NCI-H2029 treated with DMSO at 0.1 percent for 48 hours (cell line): ENCODE measurements at places on chromosomes 6 and 20.

GRCh38 chr20:43096126-43096930 is 93.4 kb downstream of the PTPRT start:
- no peak for DNase-seq

- DNase-seq, result no peak
Measured at GRCh38 chr20:59385480-59385879, 85.1 kb downstream of the EDN3 start.

DNA sequence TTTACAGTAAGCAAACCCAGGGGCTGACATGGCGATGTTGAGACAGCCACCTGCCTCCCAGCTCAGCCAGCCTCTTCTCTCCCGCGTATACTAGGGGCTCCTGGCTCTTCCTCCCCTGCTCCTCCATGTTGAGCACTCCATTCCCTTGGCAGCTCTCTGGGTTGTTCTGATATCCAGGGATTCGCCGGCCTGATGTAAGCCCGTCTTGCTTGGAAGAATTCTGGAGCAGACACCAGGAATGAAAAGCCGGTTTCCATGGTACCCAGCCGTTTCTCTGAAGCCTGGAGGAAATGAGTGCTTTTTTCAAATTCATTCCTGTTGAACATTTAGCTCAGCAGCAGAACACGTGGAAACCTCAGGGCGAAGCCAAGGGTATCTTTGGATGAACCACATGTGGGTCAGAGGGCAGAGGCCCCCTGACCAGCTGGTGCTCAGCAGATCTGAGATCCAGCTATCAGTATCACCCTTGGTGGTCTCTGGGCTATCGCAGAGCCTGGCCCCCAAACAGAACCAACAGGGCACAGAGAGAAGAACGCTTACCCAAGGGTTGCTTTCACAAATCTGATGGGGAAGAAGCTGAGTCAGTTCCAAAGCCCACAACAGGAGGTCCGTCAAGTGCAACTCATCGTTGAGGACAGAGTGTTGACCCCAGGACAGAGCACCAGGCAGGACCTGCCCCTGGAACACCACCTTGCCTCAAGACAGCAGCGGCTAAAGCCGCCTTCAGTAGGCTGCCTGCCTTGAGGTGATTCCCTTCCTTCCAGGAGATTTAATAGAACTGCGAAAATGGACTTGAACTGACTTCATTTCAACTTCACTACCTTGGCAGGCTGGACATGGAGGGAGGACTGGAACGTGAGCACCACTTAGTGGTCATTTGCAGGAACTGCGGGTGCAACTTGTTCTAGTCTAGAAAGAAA is 96.1 kb upstream of the RIN2 start:
- DNase-seq, result peak; percentile 64

DNA sequence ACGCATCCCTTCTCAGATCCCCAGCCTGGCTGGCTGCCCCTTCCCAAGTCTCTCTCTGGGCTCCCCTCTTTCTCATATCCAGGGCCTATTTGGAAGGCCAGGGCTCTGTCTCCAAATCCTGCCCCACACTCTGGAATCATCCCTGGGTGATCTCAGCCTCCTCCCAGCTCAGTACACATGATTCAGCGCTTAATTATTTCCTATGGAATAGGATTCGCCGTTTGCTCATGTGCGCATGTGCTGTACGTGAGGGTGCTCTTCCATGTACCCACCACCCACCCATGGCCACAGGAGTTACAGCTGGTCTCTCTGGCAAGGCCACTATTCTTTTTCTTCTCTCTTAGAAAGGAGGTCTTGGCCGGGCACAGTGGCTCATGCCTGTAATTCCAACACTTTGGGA is 81.7 kb upstream of the FOXP4 start:
- DNase-seq, result no peak

- DNase-seq, result no peak
Measured at GRCh38 chr6:7136859-7137334, 29.1 kb downstream of the RREB1 start.

GRCh38 chr6:169370666-169371343 is 117.2 kb upstream of the THBS2 start:
- DNase-seq, result no peak

GRCh38 chr20:326645-327185 is 1.4 kb downstream of the SOX12 start:
- no peak for DNase-seq

- no peak for DNase-seq
Measured at GRCh38 chr6:124203101-124203811, 399.6 kb downstream of the NKAIN2 start.

DNA sequence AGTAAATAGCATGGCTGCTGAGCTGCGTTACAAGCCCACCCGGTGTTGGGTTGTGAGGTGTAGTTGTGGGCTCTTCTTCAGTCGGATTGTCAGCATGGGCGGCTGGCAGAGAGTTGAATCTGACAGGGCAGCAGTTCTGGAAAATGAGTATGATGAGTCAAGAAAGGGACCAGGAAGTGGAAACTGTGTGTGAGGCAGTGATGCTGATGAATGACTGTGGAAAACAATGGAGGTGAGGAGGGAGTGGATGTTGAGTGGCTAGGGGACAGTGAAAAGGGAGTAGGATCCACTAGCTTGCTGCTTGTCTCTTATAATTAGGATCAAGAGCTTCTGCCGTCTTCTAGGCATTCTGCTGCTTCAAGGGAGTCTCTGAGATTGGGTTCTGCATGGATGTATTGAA is 154.3 kb downstream of the ESR1 start:
- DNase-seq, result no peak

GRCh38 chr20:52035977-52036376 is 155.6 kb downstream of the ZFP64 start:
- peak; percentile 23 for DNase-seq

DNA sequence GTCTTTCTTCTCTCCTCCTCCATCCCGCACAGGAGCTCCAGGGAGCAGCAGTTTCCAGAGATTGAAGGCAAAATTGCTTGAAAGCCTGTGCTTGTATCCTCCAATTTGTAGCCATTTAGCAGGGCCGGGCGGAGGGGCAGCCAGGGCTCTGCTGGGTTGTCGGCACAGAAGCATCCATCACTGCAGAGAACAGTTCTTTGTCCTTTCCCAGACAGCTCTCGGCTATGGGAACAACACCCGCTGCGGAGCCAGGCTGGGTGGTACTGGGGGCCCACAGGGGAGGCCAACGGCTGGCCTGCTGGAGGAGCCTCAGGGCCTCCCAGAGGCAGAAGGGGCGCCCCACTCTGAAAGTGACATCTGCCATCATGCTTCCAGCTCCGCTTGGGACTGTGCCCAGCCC is 7.8 kb downstream of the HRH3 start:
- DNase-seq, result no peak

- no peak for DNase-seq
Measured at GRCh38 chr20:62583424-62583920, 58.8 kb upstream of the SLCO4A1 start.

- no peak for DNase-seq
Measured at GRCh38 chr6:35370785-35371493, 28.6 kb downstream of the PPARD start.

GRCh38 chr20:58208944-58209343 is 19.5 kb downstream of the ANKRD60 start:
- no peak for DNase-seq

DNA sequence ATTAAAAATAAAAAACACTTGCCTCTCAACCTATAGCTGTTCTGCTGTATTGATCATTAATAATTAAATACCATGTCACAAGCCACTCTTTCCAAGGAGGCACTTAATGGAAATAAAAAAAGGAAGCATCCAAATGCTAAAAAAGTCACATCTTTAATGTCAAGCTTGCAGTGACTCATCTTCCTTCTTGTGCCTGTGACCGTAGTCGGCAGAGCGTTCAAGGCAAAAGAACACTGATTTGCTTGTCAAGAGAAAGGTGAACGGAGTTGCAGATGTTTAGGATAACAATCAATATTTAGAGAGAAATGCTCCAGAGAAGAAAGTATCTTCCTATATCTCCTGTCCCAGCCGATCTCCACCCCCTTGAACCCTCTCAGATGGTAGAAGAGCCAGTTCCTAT is 341.0 kb upstream of the OPRM1 start:
- no peak for DNase-seq

GRCh38 chr6:42841844-42842584 is 37.4 kb upstream of the RPL7L1 start:
- no peak for DNase-seq

- no peak for DNase-seq
Measured at GRCh38 chr6:56232436-56232835, 14.9 kb downstream of the COL21A1 start.

GRCh38 chr20:44532981-44533331 is 11.1 kb upstream of the SERINC3 start:
- DNase-seq, result no peak

GRCh38 chr6:134288538-134289203 is 29.2 kb downstream of the SGK1 start:
- DNase-seq, result no peak

DNA sequence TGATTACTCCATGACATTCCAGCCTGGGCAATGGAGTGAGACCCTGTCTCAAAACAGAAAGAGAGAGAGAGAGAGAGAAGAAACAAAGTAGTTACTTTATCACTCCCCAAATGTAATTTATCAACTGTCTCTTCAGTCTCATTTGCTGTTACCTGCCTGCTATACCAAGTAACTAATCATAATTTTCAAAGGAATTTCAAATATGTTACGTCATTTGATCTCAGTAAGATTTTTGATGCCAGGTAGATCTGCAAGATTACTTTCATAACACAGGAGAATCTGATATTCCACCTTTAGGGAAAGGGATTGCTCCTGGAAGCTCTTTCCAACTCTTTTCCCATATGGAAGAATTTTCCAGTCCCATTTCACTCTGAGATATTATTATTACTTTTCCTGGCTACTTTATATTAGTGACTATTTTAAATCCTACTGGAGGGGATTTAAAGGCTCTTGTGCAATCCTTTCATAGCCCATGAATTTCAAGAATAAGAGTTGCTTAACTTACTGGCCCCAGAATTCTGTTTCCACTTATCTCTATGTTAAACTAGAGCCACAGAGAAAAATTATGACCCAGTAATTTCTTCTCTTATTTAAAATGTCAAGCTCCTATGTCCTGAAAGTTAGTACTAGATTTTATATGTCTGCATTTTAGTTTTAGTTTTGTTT is 390.2 kb upstream of the FLRT3 start:
- no peak for DNase-seq

DNA sequence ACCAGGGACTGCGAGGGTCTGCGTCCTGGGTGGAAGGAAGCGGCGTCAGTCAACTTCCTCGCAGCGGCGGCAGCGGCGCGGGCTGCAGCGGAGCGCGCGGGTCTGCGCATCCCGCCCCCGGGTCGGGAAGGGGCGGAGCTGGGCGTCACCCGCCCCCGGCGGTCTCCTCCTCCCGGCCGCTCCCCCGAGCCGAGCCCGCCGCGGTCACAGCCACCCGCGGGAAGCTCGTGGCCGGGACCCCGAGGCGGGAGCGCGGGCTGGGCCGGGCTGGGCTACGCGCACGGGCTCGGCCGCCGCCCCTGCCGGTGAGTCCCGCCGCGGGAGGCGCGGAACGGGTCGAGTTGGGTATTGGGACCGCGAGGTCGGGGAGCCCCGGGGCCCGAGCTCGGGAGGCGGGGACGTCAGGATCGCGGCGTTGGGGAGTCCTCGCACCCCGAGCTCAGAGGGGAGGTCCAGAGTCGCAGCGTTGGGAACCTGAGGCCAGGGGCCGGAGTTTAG is at the start of gene PAQR8:
PAQR8 (plus strand) TSS at position 207 of the 498 bp plus-strand sequence. CDS start 41,063 bp downstream, outside the sequence.
- no peak for DNase-seq

DNA sequence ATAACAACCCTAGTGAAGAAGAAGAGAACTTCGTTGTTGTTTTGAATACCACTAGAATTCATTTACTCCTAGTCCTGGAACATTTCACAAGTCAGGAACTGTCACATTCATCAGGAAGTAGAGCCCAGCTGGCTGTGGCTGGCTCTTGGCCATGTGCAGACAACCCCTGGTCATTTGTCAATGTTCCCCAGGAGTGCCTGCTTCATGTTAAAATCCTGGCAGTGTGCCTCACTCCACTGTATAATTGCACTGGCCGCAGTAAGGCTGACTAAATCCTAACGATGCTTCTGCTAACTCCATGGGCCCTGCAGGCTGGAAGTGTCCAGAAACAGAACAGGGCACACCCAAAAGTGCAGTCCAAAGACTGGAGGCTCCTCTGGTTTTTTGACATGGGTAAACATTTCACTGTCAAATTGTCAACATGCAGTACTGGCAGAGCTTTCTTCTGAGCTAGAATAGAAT is 41.5 kb upstream of the ADGRF1 start:
- peak; percentile 84 for DNase-seq

DNA sequence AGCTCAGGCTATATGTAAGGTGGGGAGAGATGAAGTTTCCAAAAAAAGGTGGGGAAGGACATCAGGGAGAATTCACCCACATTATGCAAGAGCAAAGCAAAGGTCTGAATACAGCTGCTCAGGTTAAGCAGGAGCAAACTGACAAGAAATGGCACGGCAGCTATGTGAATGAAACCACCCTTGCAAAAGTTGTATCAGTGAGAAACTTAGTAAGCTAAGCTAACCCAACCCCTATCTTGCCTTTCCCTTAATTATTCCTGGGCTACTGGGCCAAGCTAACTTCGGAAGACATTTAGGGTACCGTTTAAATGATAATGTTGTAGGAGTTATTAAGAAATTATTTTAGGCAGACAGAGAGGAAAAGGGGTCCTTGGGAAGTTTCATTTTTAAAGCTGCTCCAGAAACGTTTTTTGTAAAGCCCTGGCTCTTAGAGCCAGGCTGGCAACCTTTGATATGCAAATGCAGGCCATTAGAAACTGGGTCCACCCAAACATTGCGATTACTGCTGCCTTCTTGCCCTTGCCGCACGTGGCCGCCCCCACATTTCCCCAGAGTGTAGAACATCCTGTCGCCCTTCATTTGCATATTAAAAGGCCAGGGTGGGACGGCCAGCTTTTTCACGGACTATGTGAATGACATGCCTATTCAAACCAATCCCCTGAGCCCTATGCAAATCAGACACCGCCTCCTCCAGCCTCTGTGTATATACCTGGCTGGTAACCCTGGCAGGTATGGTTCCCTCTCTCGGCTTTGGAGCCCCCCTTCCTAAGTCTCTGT is 60.5 kb upstream of the SAMD5 start:
- no peak for DNase-seq

GRCh38 chr20:4840801-4841200 is 119.1 kb downstream of the PRND start:
- DNase-seq, result no peak

DNA sequence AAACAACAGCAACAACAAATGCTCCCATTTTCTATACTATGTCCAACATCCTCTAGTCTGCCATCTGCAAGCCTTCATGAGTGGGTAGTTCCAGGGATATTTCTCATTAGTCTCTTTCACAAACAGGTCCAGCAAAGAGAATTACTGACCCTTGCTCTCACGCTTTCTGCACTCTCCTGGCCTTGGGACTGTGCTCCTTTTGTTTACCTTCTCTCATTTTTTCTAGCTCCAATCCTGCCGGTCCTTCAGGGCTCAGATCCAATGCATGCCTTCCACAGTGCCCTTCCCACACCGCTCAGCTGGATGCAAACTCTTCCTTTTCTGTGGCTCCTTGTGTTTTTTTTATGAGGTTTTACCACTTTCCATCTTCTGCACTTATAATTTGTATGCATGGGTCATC is 47.2 kb downstream of the ADTRP start:
- no peak for DNase-seq

GRCh38 chr20:63836458-63837344 is 5.6 kb upstream of the ZBTB46 start:
- no peak for DNase-seq

- no peak for DNase-seq
Measured at GRCh38 chr20:44135417-44136204, 51.4 kb downstream of the JPH2 start.
